ENCODE measurements at places on chromosomes 6 and 20. TPM values are rescaled to one million over a fixed set of nuclear protein-coding genes. Genes with fewer than 3 reads are reported as not detected.

CST1 gene
- not detected for total RNA-seq

FGD2 gene
- 41.7 TPM for total RNA-seq

GPSM3 gene
- 131 TPM for total RNA-seq

LY6G6D gene
- total RNA-seq, result 1.0 TPM

LY6G5B gene
- 9.8 TPM for total RNA-seq

GSTA3 gene
- not detected for total RNA-seq

NEURL2 gene
- total RNA-seq, result 1.9 TPM

TCP11 gene
- total RNA-seq, result not detected

MRPS18A gene
- total RNA-seq, result 29.5 TPM

SLC17A1 gene
- total RNA-seq, result not detected

FOXP4 gene
- total RNA-seq, result 3.5 TPM

SLC17A4 gene
- not detected for total RNA-seq

WDR27 gene
- 8.3 TPM for total RNA-seq

STX7 gene
- 19.3 TPM for total RNA-seq

TAP1 gene
- total RNA-seq, result 67.2 TPM

GPR63 gene
- total RNA-seq, result 0.10 TPM

UST gene
- 1.5 TPM for total RNA-seq

ETV7 gene
- total RNA-seq, result 0.73 TPM

OTOR gene
- not detected for total RNA-seq

DLL1 gene
- total RNA-seq, result 1.8 TPM

ZNF391 gene
- 0.84 TPM for total RNA-seq

PERP gene
- 0.73 TPM for total RNA-seq

DNAH8 gene
- 0.10 TPM for total RNA-seq

CCN5 gene
- not detected for total RNA-seq

MYLK4 gene
- 0.42 TPM for total RNA-seq

ULBP3 gene
- total RNA-seq, result 0.84 TPM

FYN gene
- 207 TPM for total RNA-seq

NNAT gene
- total RNA-seq, result not detected

MYO6 gene
- total RNA-seq, result 2.4 TPM

BPIFB1 gene
- not detected for total RNA-seq

GABRR1 gene
- total RNA-seq, result 0.10 TPM

YTHDF1 gene
- 34.0 TPM for total RNA-seq

DYNLRB1 gene
- 48.3 TPM for total RNA-seq

SLC52A3 gene
- total RNA-seq, result not detected

SUPT3H gene
- 7.1 TPM for total RNA-seq

LPA gene
- not detected for total RNA-seq

TRIM38 gene
- 18.7 TPM for total RNA-seq

EEF1A2 gene
- total RNA-seq, result 0.73 TPM

Data from mononuclear cell (primary cell).